Gastroesophageal sphincter (tissue), 4 donors: ENCODE measurements at places on chromosomes 12 and 14. TPM values are rescaled to one million over a fixed set of nuclear protein-coding genes. Genes with fewer than 3 reads are reported as not detected.

TMEM63C gene
- 0.13 TPM for total RNA-seq

SLC25A47 gene
- not detected for total RNA-seq

ZBTB42 gene
- 4.8 TPM for total RNA-seq

SIX6 gene
- not detected for total RNA-seq

SPIC gene
- total RNA-seq, result not detected

FAIM2 gene
- 5.1 TPM for total RNA-seq

PLEKHD1 gene
- total RNA-seq, result 0.16 TPM

TPH2 gene
- not detected for total RNA-seq
